ENCODE measurements at places on chromosomes 12 and 14.

- no peak for DNase-seq
These were observed 2.7 kb downstream of the GPR65 start for GRCh38 chr14:88007608-88008007.

GRCh38 chr12:120228291-120229070 lies 27.6 kb upstream of the RPLP0 start:
- DNase-seq = no peak

DNA sequence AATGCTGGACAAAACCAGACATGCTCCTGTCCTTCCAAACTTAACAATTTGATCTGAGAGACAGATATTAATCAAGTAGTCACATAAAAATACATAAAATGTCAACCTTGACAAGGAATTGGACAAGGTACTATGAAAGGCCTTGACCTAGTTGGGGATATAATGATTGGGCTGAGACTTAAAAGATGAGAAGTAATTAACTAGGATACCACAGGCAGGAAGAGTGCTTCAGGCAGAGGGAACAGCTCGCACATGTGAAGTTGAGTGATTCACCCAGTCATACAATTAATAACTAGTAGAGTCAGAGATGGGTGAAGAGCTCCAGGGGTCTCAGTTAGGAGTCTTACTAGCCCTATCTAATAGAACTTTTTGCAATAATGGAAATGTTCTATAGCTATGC lies 259.5 kb downstream of the MSRB3 start:
- DNase-seq = no peak

DNA sequence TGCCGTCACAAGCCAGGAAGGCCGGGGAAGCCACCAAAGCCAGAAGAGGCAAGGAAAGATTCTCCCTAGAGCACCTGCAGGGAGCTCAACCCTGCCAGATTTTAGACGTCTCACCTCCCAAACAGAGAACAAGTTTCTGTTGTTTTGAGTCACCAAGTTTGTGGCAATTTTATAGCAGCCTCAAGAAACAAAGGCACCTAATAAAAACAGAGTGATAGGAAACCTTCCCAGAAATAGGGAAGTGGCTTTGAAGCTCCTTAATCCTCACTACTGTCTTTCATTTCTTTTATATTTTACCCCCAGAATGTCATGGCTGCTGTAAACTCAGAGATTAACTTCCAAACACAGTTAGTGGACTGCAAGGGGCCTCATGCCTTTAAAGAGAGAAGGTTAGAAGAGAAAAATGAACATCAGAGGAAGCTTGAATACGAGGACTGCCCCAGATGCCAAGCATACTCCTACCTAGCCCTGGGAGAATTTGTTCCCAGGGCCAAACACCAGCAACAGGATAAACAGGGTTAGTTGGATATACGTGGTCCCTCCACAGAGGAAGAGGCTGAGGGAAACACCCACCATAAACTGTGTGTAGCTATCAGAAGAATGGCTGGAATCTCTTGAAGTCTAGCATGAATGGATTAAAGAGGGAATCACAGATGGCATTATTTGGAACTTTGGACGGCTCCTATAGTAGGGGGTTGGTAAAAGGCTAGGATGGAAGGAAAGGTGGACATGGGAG lies 148.3 kb downstream of the KCNA5 start:
- DNase-seq = no peak

GRCh38 chr12:2190085-2190484 lies 137.3 kb downstream of the CACNA1C start:
- DNase-seq = no peak

- DNase-seq = no peak
These were observed 172.0 kb downstream of the C12orf75 start for GRCh38 chr12:105502426-105502930.

DNA sequence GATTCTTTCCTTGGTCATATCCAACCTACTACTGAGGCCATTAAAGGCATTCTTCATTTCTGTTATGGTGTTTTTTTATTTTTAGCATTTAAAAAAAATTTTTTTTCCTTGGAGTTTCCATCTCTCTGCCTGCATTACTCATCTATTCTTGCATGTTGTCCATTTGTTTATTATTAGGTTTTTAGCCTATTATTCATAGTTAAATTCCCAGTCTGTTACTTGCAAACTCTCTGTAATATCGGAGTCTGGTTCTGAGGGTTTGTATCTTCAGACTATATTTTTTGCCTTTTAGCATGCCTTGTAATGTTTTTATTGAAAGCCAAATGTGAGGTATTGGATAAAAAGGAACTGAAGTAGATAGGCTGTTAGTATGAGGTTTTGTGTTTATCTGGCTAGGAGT lies 284.3 kb downstream of the FUT8 start:
- no peak for DNase-seq

- no peak for DNase-seq
These were observed 25.3 kb upstream of the RBM19 start for GRCh38 chr12:113991224-113992044.

- no peak for DNase-seq
These were observed 4.8 kb downstream of the SLC8A3 start for GRCh38 chr14:70183991-70184390.

- no peak for DNase-seq
These were observed 44.2 kb upstream of the DDX11 start for GRCh38 chr12:31029468-31029867.

DNA sequence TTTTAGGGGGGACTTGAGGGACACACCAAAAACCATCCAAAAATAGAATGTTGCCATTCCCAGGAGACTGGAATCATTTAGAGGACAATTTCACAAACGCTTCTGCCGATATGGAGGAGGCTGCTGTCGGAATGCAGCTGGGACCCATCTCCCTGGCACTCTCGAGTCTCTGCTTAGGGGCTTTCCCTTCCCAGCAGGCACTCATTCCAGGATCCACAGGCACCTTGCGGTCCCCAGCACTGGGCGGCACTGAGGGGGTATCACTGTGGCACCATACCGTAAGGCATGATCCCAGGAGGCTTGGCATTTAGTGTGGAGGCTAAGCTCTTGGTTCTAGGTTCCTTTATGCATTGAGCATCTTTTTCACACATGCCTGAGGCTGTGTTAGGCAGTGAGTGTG lies 36.6 kb upstream of the LTBP2 start:
- no peak for DNase-seq

- no peak for DNase-seq
These were observed 1.3 kb upstream of the RASSF3 start for GRCh38 chr12:64608901-64609535.

DNA sequence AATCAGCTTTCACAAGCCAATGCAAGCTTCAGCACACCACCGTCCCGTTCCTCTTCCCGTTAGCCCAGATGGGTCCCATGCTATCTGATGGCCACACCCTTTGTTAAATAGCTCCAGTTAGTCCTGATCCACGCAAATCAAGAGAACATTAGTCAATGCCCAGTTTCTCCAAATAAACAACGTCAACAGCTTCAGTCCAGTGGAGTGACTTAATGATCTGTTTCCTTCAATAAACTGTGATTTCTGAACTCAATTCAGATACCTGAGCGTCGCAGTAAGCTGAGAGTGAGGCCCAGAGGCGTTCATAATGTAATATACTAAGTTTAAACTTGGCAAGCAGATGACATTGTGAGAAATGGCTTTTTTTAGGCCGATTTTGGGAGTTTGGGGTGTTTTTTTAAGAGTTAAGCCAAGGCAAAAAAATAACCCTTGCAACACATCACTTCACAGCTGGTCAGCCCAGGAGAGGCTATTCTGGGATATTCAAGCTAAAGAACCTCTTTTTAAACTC lies 112.3 kb downstream of the ZFP36L1 start:
- no peak for DNase-seq

GRCh38 chr14:67541448-67542387 lies 8.6 kb downstream of the PLEKHH1 start:
- DNase-seq = no peak

DNA sequence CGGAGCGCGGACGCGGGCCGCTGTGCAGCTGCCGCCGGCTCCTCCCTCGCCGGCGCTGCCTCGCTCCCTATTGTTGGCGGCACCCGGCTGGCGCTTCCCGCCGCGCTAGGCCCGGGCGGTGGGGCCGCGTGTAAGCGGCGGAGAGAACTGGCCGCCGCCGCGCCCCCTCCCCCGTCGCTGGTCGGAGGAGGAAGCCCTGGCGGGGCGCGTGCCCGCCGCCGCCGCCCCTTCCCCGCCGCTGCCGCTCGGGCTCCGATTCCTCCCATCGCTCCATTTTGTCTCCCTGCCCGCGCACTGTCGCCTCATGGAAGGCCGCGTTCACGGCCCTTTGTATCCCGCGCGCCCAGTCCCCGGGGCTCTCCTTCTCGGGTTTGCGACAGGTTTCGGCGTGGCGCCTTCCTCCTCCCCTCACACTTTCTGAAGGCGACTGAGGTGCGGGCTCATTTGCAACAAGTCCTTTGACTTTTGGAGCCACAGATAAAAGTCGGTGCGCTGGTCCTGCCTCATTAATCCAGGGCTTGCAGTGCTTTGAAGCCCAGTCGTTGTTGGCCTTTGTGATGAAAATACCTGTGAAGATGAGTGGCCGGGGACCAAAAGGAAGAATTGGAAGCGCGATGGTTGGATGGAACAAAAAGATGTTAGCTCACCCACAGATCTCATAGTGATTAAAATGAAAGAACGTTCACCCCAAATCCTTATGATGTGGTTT lies 707 bp downstream of the CPSF6 start:
- DNase-seq = no peak

- no peak for DNase-seq
These were observed 83.5 kb downstream of the SLC25A47 start for GRCh38 chr14:100406505-100407131.

DNA sequence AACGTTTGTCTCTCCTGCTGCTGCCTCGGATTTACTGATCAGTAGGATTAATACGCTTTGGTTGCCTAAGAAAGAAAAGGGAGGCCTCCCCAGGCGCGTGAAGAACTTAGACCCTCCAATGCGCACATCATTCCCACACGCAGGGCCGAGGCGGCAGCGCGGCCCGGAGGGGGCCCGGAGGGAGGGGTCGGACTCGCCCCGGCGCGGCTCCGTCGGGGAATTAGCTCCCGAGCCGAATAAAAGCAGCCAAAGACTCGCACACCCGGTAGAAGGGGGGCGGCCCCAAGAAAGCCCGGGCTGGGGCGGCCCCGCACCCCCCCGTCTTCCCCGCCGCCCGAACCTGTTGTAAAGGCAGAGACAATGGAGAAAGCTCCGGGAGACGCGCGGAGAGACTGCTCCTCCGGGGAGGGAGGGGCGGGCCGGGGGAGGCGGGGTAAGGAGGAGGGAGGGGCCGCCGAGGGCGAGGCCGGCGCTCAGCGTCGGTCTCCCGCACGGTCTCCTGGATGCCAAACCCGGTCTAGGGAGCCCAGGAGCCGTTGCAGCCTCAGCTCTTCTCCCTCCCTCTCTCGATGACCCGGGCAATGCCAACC lies at the start of gene NELL2:
NELL2 (minus strand) TSS at position 362 of the 590 bp plus-strand sequence. CDS start 446 bp downstream, outside the sequence.
- no peak for DNase-seq

DNA sequence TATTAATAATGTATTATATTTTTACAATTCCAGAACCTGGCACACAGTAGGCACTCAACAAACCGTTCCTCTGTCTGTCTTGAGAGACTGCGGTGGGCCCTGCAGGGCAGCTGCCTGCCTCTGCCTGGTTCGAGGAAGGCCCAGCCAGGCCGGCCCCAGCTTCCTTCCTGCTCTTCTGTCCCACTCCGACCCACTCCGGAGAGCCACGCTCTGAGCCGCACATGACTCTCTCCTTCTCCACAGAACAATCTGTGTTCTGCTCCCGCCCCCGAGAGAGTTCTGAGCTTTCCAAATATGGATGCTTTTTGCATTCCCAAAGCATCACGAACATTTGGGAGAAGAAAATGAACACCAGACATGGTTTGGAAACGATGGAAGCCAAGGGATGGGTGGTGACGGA lies 57.3 kb downstream of the TTC7B start:
- DNase-seq = peak; percentile 36

- DNase-seq = no peak
These were observed 184.2 kb downstream of the CHST11 start for GRCh38 chr12:104640956-104641355.

- no peak for DNase-seq
These were observed 270.2 kb downstream of the IPO8 start for GRCh38 chr12:30425445-30425844.

- DNase-seq = no peak
These were observed 9.7 kb upstream of the ANKLE2 start for GRCh38 chr12:132771126-132771838.

DNA sequence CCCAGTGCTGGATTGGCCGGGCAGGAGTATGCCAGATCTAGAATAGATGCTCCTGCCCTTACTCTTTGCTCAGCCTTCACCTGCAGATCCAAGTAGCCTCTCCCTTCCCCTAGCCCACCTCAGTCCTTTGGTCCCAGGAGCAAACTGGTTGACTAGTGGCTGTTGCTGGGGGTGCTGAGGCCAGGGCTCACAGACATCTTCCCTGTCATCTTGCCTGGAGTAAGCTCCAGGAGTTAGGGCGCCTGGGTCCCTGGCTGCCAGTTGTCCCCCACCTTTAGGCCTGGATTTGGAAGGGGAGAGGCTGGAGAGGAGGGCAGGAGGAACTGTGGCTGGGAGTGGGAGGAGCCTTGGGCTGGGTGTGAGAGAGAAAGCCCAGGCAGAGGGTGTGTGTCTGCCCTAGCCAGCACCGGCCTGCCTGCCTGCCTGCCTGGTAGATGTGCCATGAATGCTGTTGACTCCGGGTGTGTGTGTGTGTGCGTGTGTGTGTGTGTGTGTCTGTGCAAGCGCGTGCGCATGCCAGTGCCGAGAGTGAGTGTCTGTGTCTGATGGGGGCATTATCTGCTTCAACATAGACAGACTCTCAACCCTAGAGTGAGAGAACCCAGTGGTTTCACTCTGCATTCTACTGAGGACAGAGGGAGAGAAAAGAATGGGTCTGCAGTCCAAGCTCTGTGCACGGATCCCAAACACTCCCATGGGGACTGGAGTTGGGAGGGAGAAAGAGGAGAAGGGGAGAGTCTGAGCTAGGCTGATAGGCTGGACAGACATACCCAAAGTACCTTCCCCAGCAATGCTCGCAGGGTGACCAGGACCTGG lies 845 bp upstream of the RARG start:
- no peak for DNase-seq

DNA sequence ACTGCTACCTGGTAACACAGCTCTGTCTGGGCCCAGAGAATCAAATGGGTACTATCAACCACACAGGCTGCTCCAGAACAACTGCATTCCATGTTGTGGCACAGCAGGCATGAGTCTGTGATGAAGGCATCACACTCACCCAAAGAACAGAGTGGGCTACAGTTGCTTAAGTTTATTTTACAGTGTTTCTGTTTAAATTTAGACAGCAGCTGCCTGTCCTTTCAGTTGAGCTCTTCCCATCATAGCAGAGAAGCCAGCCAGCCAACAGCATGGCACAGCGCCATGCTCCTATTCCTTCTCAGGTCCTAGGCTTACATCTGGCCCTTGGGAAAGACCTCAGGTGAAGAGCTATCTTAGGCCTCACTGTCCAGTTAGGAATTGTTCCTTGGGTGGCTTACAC lies 147.0 kb upstream of the FRMD6 start:
- no peak for DNase-seq

Measured in GM04503 (cell line).